Germinal center (tissue), 1 donor: ENCODE measurements at places on chromosomes 11 and 22.

GRCh38 chr11:33064033-33064825 lies 24.9 kb downstream of the TCP11L1 start:
- peak; percentile 6 for DNase-seq

- no peak for DNase-seq
These were observed 2326.6 kb upstream of the RAG2 start for GRCh38 chr11:38924644-38925043.

DNA sequence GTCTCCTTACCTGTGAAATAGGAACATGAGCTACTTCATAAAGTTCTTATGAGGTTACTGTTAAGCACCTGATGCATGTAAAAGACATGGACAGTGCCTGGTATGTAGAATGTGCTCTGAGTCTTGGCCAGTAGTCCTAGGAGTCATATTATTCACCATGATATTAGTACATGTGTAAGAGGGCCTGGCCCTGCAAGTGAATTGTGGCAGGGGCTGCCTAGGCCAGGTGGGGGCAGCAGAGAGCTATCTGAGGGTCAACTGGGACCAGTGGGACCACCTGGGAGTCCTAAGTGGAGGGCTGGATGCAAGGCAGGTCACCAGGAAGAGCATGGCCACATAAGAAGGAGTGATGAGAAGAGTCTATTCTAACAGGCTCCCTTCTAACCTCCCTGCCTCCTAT lies 529.5 kb downstream of the SOX6 start:
- DNase-seq: peak; percentile 14

DNA sequence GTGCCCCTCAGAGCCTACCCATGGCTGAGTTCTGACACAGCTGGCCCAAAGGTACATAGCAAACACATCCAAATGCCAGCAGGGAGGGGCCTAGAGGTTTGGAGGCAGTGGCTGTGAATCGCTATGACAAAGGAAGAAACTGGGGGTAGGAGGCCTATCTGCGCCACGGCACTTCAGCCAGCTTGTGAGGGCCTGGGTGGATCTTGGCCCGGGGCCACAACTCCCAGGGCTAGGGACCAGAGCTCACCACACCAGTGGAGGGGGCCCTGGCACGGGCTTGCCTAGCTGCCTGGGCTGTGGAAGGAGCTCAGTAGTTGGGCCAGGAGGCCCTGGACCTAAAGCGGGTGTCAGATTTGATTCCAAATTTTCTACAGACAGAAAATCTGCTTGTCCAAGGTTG lies 9.4 kb upstream of the NAP1L4 start:
- no peak for DNase-seq

DNA sequence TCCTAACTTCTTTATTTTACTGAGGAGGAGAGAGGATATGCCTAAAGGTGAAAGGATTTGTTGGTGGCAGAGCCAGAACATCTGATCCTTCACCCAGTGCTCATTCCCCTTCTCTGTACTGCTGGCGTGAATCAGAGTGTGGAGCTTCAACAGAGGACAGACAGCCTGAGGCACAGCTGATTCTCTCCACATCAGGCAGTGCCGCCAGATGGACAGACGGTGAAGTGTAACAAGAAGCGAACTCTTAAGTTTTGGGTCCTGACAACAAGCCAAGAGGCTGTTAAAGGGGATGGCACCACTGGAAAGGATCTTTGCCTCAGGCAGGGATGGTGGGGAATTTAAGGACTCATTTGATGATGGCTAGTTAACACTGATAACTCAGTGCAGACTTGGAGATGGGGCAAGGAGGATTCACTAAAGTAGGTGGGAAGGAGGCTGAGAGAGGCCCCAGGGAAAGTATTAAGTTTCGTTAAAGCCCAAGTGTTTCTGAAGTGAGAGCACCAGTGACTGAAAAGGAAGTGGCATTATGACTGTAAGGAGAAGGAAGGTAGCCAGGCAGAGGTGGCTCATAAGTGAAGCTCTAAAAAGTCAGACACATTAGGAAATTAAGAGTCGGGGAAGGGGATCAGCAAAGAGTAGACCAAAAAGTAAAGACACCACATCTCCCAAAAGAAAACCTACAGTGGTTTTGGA lies 81.3 kb downstream of the CLPB start:
- DNase-seq: no peak

DNA sequence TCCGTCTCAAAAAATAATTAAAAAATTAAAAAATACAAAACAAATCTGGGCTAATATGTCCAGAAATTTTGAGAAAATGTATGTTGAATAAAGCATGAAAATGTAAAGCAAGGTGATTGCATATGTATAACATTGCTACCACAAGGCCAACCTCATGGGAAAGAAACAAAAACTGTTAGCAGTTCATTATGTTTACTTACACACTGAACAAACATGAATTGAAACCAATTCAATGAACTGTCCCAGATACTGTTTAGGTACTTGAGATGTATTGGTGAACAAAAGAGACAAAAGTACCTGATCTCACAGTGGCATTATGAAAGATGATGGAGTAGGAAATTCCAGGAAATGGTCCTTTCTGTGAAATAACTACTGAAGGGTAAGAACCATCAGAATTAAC lies 43.8 kb upstream of the IGLL5 start:
- no peak for DNase-seq

GRCh38 chr11:47329987-47330931 lies 22.2 kb downstream of the MYBPC3 start:
- DNase-seq: no peak

GRCh38 chr11:30322191-30322590 lies 713 bp upstream of the ARL14EP start:
- DNase-seq: no peak

DNA sequence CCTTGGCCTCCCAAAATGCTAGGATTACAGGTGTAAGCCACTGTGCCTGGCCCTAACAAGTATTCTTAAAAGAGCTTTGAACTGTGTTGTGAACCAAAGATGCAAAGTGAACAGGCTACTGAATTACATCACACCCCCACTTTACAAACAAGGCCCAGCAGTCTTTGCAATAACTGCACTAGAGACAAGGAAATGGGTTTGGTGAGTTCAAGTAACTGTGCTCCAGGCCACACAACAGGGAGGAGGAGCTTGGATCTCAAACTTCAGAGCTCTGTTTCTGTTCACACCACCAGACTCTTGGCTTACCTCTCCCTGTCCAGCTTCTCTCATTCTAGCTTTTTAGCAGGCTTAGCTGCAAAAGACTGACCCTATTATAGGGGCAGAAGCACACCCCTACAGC lies 30.4 kb upstream of the RASL10A start:
- no peak for DNase-seq

GRCh38 chr11:27229511-27230191 lies 133.4 kb downstream of the CCDC34 start:
- no peak for DNase-seq

DNA sequence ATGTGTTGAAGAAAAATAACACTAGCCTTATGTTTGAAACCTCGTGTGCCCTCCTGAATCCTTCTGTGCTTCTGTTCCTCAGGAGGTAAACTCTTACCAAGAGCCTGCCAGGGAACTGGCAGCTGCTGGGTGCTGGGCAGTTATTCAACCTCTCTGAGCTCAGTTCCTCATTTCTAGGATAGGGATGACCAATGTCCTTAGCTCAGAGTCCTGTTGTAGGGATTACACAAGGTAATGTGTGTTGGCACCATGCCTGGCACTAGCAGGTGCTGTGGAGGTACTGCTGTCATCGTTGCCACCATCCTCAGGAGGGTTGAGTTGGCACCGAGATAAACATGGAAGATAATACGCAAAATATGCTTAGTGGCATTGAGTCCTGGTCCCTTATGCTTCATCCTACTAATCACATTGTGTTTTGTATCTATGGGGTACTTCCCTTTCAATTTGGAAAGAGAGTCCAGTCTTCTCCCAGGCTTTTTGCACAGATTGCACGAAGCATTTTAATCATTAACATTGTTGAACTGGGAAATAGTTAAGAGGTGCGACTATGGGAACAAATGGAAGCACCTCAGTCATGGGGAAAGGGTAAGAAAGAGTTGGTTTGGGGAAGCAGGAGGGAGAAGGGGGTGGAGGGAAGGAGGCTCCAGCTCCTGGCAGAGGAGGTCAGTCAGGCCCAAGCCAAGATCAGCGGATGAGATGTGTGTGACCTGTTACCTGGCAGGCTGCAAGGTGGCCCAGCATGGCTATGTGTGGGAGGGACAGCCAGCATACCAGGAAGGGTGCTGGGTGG lies 56.7 kb downstream of the CABIN1 start:
- no peak for DNase-seq

DNA sequence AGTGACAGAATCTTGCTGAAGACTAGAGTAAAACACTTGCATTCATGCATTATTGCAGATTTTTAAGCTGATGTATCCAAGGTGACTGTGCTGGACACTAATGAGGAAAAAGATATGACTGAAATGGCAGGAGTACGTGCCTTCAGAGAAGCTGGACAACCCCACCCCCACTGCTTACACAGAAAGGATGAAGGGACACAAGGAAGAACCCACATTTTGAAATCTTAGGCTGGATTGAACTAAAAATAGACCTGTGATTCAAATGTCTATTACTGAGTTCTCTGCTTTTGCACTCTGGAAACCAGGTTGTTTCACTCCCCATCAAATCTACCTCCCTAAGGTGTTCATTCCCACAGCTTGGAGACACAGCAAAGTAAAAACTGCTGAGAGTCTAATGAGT lies 117.1 kb downstream of the KCNC1 start:
- no peak for DNase-seq

DNA sequence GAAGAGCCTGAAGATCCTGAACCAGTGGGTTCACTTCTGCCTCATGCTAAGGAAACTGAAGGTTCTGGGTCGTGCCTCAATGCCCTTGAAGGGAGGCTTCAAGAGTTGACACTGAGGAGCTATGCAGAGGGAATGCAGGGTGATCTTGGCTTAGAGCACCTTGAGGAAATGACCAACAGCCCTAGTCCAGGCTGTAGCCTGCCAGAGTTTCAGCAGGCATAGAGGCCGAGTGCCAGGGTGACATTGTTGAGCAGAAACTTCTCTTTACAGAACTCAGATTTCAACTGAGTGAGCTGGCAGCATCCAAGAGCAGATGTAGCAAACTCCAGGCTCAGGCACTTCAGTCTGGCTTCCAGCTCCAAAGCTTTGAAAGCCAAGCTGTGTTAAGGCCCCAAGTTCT lies 23.1 kb upstream of the CAPRIN1 start:
- no peak for DNase-seq

GRCh38 chr22:20799449-20799848 lies 25.5 kb downstream of the SERPIND1 start:
- no peak for DNase-seq

- no peak for DNase-seq
These were observed 31.5 kb downstream of the MCAM start for GRCh38 chr11:119285431-119285830.

GRCh38 chr11:65215441-65216076 lies 33.8 kb downstream of the CAPN1 start:
- no peak for DNase-seq

GRCh38 chr11:119323532-119324033 lies 6.7 kb upstream of the MCAM start:
- peak; percentile 64 for DNase-seq

GRCh38 chr22:28904211-28904896 lies 21.0 kb downstream of the ZNRF3 start:
- DNase-seq: no peak

DNA sequence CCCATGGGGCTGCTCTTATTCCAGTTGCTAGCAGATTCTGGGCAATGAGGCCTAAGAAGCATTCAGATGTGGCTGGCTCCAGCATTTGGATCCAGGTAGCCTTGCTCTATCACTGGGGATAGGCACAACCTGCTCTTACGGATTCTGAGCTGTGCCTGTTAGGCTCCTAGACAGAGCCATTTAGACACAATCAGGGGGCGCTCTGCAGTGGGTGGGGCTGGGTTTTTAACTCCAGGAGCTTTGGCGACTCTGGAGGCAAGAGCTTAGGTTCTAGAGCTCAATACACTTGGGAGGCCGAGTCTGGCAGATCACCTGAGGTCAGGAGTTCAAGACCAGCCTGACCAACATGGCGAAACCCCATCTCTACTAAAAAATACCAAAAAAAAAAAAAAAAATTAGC lies 32.0 kb downstream of the KCNC1 start:
- DNase-seq: no peak

DNA sequence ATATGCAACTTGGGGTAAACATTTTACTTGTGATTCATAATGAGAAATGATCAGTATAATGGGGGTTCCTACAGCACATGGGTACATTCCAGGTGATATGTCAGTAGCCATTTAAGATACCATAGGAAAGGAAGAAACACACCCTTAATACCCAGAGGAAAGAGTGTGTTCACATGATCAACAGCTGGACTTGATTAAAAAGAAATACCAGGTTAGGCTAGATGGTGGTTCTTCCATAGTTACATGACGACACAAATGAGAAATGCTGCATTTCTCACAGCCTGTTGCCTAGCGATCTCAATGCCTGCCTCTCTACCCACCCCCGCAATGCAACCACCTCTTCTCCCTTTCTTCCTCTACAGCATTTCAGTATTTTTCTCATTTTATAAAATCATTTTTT lies 96.8 kb downstream of the TTC28 start:
- DNase-seq: no peak

GRCh38 chr11:85694385-85694980 lies 8.5 kb upstream of the CCDC89 start:
- DNase-seq: peak; percentile 19

GRCh38 chr11:119694334-119694733 lies 34.7 kb downstream of the NECTIN1 start:
- no peak for DNase-seq

DNA sequence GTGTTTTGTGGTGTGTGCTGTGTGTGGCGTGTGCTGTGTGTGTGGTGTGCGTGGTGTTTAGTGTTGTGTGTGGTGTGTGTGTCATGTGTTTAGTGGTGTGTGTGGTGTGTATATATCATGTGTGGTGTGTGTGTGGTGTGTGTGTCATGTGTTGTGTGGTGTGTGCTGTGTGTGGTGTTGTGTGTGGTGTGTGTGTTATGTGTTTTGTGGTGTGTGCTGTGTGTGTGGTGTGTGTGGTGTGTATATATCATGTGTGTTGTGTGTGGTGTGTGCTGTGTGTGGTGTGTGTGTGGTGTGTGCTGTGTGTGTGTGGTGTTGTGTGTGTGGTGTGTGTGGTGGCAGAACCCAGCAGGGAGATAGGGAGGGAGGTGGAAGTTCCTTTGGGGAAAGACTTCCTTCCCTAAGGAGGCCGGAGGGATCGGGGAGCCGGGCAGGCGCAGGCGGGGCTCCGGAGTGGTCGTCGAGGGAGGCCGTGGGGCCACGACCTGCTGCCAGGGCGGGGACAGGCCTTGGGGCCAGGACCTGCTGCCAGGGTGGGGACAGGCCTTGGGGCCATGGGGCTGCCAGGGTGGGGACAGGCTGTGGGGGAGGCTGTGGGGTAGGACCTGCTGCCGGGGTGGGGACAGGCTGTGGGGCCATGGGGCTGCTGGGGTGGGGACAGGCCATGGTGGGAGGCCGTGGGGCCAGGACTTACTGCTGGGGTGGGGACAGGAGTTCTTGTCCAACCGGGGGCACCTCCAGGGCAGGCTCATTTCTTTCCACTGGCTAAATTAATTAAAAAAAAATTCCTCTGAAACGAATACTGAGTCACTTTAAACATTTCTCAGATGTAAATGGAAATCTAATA lies 15.2 kb downstream of the PIM3 start:
- DNase-seq: no peak

DNA sequence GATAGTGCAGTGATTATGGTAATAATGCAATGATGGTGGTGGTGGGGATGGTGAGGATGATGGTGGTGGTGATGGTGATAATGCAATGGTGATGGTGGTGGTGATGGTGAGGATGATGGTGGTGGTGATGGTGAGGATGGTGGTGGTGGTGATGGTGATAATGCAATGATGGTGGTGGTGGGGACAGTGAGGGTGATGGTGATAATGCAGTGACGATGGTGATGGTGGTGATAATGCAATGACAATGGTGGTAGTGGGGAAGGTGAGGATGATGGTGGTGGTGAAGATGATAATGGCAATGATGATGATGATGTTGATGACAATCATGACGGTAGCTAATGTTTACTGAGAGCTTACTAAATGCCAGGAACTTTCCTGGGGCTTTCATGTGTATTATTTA lies 79.6 kb upstream of the MYOD1 start:
- DNase-seq: no peak
